ENCODE measurements at places on chromosomes 4 and X. TPM values are rescaled to one million over a fixed set of nuclear protein-coding genes. Genes with fewer than 3 reads are reported as not detected.

- no peaks in the 10 kb centered on the region for H3K4me1 ChIP-seq
- H3K4me3 ChIP-seq, result no peak overlapping the region
- H3K27me3 ChIP-seq, result no peaks in the 10 kb centered on the region
- DNase-seq, result no peak
- H3K36me3 ChIP-seq, result no peaks in the 10 kb centered on the region
Observed at GRCh38 chrX:20487227-20487626, 220.5 kb upstream of the RPS6KA3 start.

DNA sequence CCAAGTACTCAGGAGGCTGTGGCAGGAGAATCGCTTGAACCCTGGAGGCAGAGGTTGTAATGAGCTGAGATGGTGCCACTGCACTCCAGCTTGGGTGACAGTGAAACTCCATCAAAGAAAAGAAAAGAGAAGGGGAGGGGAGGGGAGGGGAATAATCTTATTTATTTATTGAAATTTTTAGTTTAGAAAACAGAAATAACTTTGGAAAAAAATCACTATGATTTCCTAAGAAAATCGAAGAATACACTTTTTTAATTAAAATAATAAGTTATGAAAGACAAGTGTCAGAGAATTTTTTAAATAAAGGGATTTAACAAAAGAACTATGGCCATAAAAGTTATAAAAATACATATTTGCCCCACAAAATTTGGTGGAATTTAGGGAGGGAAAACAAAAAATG, 836.9 kb upstream of the HS3ST1 start:
- no peak overlapping the region for H3K27ac ChIP-seq
- H3K4me3 ChIP-seq, result no peak overlapping the region
- H3K36me3 ChIP-seq, result no peaks in the 10 kb centered on the region
- no peak for DNase-seq

DNA sequence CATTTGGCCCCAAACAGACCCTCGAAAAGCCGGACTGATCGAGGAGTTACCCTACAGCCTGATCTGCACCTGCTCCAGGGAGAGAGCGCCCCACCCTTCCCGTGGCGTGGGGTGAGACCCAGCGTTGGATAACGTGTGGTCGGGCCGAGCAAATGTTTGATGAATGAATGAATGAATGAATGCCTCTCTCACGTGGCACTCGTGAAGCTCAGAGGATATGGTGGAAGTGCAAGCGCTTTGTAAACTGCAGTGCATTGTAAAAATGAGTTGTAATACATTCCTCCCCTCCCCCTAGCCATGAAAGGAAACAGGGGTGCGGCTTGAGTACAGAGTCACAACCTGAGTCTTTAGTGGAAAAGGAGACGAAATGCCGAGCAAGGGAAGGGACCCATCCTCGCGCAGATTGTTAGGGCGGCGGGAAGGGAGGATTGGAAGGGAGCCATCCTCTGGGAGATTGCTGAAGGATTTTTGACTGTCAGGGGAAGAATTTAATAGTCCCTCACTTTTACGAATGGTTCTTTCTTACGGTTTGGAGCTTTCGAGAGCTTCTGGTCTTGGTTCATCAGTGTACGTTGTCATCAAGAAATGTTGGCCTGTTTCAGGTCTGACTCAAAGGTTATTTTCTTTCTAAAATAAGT, 772 bp upstream of the FBXW7 start:
- peak overlapping the region; percentile 100 for H3K4me3 ChIP-seq
- no peaks in the 10 kb centered on the region for H3K27me3 ChIP-seq
- peak overlapping the region; percentile 95 for H3K27ac ChIP-seq
- no peaks in the 10 kb centered on the region for H3K36me3 ChIP-seq
- peaks cover 42% of the 10 kb centered on the region for H3K4me1 ChIP-seq
- no peak for DNase-seq

DNA sequence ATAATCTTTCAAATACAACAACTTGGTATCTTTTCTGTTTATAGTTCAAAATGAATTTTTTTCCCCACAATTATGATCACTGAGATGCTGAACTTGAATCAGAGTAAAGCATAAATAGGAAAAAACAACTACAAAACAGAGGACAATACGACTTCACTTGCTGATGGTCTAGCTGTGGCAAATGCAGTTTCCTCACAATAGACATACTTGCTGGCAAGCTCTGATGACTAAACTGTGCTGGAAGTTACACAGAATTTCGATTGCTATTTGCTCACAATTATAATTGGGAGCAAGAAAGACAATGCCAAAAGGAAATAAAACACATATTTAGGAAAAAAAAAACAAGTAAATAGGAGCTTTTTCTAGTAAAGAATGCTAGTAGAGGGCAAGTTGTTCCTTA, 14.7 kb downstream of the VEGFC start:
- H3K4me3 ChIP-seq, result no peak overlapping the region
- H3K36me3 ChIP-seq, result no peaks in the 10 kb centered on the region
- DNase-seq, result no peak
- no peak overlapping the region for H3K27ac ChIP-seq

DNA sequence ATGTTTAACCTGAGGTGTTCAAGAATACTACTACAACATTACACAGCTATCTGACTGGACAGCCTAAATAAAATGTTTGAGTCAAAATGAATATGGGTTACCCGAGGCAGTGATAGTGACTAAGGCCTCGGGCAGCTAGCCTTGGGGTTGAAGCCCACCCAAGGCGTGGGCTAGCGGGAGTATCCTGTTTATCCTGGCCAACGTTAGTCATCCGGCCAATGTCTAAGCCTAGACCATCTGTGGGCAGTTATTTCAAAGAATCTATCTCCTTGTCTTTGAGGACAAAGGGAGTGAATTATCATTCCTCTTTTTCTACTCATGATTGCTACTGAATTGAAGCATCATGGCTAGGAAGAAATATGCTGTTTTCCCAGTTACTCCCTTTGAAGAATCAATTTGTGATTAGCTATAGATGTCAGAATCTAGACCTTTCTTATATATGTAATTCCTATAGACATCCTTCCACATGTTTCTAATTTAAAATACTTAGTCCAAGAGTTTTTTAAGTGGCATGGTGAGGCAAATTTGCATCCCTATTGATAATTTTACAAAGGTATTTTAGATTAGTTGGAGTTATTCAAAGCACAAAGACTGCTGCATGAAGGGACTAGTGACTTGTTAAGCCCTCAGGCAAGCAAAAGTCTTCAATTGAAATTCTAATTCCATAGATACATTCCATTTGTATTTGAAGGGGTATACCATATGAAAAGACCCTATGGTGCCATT, 6.0 kb upstream of the PDGFC start:
- no peak for DNase-seq
- peaks cover 4% of the 10 kb centered on the region for H3K4me1 ChIP-seq
- H3K27me3 ChIP-seq, result no peaks in the 10 kb centered on the region
- no peak overlapping the region for H3K27ac ChIP-seq
- H3K4me3 ChIP-seq, result no peak overlapping the region
- H3K36me3 ChIP-seq, result no peaks in the 10 kb centered on the region

GRCh38 chr4:40186665-40187014, 10.2 kb upstream of the RHOH start:
- no peaks in the 10 kb centered on the region for H3K4me1 ChIP-seq
- H3K27me3 ChIP-seq, result no peaks in the 10 kb centered on the region
- no peak overlapping the region for H3K27ac ChIP-seq
- no peak for DNase-seq
- no peaks in the 10 kb centered on the region for H3K36me3 ChIP-seq

GRCh38 chrX:80513625-80514024, 93.4 kb downstream of the TENT5D start:
- no peaks in the 10 kb centered on the region for H3K27me3 ChIP-seq
- no peaks in the 10 kb centered on the region for H3K36me3 ChIP-seq
- no peak for DNase-seq

GRCh38 chrX:22365460-22365859, 92.7 kb downstream of the CBLL2 start:
- no peak overlapping the region for H3K27ac ChIP-seq
- no peaks in the 10 kb centered on the region for H3K27me3 ChIP-seq
- DNase-seq, result no peak
- no peaks in the 10 kb centered on the region for H3K36me3 ChIP-seq

DNA sequence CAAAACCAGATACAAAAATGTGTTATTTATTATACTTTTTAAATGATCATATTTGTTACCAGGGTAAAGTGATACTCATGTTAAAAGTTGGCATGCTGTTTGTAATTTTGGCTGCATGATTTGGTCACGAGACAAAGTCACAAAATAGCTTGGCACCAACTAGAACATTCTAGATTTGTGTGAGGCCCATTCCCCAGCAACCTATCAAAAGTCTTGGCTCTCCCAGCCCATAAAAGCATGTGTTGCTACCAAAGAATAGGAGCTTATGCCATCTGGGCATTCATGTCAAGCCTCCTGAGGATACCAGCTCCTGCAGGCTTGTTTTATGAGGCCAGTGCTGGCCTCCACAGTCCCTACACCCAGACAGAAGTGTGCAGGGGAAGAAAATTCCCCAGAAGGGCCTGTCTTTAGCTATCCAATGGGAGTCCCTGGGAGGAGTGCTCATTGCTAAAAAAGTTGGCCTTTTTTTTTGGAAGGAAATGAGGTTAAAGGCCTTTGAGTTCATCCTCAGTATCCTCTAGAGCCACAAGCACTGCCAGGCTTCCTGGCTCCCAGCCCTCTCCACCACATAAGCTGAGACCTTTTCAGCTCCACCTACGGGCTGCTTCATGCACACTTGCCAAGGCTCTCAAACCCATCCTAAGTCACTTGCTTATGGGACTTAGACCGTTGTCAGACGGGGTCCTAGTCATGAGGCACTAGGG, 211.9 kb upstream of the EOLA2 start:
- H3K27ac ChIP-seq, result no peak overlapping the region
- H3K4me1 ChIP-seq, result no peaks in the 10 kb centered on the region
- no peaks in the 10 kb centered on the region for H3K27me3 ChIP-seq

DNA sequence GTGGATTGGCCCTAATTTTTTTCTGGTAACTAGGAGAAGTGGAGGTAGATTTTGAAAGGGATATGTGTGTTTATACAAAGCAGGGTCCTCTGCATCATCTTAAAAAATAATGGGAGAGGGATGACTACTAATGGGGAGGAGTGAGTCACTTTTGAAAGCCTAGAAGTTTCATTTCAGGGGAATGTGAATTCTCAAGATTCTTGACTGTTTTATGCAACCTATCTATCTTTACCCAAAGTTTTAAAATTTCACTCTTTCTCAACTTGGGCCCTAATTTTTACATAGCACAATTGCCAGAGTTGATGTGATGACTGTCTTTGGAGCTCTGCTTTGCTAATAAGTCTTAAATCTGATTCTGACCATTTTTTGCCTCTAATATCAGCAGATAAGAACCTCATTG, 445.2 kb downstream of the GRXCR1 start:
- no peaks in the 10 kb centered on the region for H3K36me3 ChIP-seq
- no peak overlapping the region for H3K4me3 ChIP-seq
- no peaks in the 10 kb centered on the region for H3K27me3 ChIP-seq

Gene HSFX4
- not detected for total RNA-seq

Gene CFAP99
- total RNA-seq, result not detected

Gene LPAR4
- not detected for total RNA-seq

Gene MTNR1A
- total RNA-seq, result not detected

Gene TMEM255A
- 10.8 TPM for total RNA-seq
